ENCODE measurements at places on chromosomes 1 and 21. TPM values are rescaled to one million over a fixed set of nuclear protein-coding genes. Genes with fewer than 3 reads are reported as not detected.

RIMS3 gene
- total RNA-seq: 0.88 TPM

SLC44A3 gene
- 6.3 TPM for total RNA-seq

LCE1B gene
- total RNA-seq: not detected

PYHIN1 gene
- not detected for total RNA-seq

GRCh38 chr1:162135271-162135775, 65.8 kb downstream of the NOS1AP start:
- no peaks in the 10 kb centered on the region for H3K27me3 ChIP-seq
- H3K27ac ChIP-seq: no peak overlapping the region
- H3K4me1 ChIP-seq: peaks cover 20% of the 10 kb centered on the region
- H3K4me3 ChIP-seq: no peak overlapping the region
- H3K36me3 ChIP-seq: no peaks in the 10 kb centered on the region
- DNase-seq: no peak

GRCh38 chr1:58206749-58207148, 339.8 kb downstream of the OMA1 start:
- no peak overlapping the region for H3K27ac ChIP-seq
- no peaks in the 10 kb centered on the region for H3K27me3 ChIP-seq
- no peak for DNase-seq
- H3K4me3 ChIP-seq: no peak overlapping the region
- H3K36me3 ChIP-seq: no peaks in the 10 kb centered on the region

GRCh38 chr1:6271554-6271953, 10.7 kb upstream of the GPR153 start:
- no peak overlapping the region for H3K27ac ChIP-seq
- H3K4me1 ChIP-seq: peaks cover 15% of the 10 kb centered on the region
- H3K27me3 ChIP-seq: no peaks in the 10 kb centered on the region
- H3K4me3 ChIP-seq: no peak overlapping the region
- no peaks in the 10 kb centered on the region for H3K36me3 ChIP-seq
- DNase-seq: no peak

- DNase-seq: no peak
- no peak overlapping the region for H3K4me3 ChIP-seq
- H3K4me1 ChIP-seq: peaks cover 17% of the 10 kb centered on the region
- no peaks in the 10 kb centered on the region for H3K27me3 ChIP-seq
- H3K36me3 ChIP-seq: no peaks in the 10 kb centered on the region
Measured at GRCh38 chr21:27371115-27371974, 404.5 kb upstream of the ADAMTS5 start.

DNA sequence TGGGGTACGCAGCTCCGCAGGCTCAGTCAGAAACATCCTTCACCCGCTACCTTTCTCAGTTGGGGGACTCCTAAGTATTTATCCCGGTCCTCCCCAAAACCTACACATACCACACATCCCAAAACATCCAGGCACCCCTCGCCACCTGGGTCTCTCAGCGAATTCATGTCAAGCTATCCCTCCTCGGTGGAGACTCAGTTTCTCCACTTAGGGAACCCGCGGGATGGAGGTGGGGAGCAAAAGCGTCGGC, 1.3 kb upstream of the ZBTB7B start:
- H3K4me3 ChIP-seq: peak overlapping the region; percentile 90
- peak overlapping the region; percentile 95 for H3K27ac ChIP-seq
- H3K27me3 ChIP-seq: no peaks in the 10 kb centered on the region
- H3K36me3 ChIP-seq: no peaks in the 10 kb centered on the region
- H3K4me1 ChIP-seq: peaks cover 35% of the 10 kb centered on the region
- DNase-seq: no peak

DNA sequence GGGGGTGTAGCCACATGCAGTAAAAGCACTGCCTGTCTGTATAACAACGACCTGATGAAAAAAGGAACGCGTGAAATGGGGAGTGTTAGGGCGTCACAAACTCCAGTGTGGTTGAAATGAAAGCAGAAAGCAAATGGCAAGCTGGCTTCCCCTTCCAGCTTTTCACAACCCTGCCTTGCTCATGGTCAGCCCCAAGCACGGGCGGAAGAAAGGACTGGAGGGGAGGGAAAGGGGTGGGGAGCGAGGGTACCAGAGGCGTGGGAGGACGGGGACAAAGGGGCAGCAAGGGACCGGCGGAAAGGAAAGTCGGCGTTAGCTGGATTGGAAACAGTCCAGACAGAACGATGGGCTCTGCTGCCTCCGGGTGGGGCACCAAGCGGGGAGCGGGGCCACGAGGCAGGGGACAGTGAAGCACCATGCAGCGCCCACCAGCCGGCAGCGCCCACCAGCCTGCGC, 9.6 kb downstream of the VPS26C start:
- H3K4me3 ChIP-seq: peak overlapping the region; percentile 56
- H3K36me3 ChIP-seq: no peaks in the 10 kb centered on the region
- H3K27me3 ChIP-seq: no peaks in the 10 kb centered on the region
- DNase-seq: peak; percentile 13
- H3K27ac ChIP-seq: peak overlapping the region; percentile 50

- no peak overlapping the region for H3K4me3 ChIP-seq
- no peaks in the 10 kb centered on the region for H3K27me3 ChIP-seq
- no peak for DNase-seq
- no peaks in the 10 kb centered on the region for H3K36me3 ChIP-seq
- no peak overlapping the region for H3K27ac ChIP-seq
- peaks cover 22% of the 10 kb centered on the region for H3K4me1 ChIP-seq
Measured at GRCh38 chr1:17585266-17585987, 45.9 kb downstream of the ARHGEF10L start.

GRCh38 chr1:97041026-97041425, 319.4 kb downstream of the PTBP2 start:
- no peaks in the 10 kb centered on the region for H3K4me1 ChIP-seq
- no peak overlapping the region for H3K27ac ChIP-seq
- no peak overlapping the region for H3K4me3 ChIP-seq

DNA sequence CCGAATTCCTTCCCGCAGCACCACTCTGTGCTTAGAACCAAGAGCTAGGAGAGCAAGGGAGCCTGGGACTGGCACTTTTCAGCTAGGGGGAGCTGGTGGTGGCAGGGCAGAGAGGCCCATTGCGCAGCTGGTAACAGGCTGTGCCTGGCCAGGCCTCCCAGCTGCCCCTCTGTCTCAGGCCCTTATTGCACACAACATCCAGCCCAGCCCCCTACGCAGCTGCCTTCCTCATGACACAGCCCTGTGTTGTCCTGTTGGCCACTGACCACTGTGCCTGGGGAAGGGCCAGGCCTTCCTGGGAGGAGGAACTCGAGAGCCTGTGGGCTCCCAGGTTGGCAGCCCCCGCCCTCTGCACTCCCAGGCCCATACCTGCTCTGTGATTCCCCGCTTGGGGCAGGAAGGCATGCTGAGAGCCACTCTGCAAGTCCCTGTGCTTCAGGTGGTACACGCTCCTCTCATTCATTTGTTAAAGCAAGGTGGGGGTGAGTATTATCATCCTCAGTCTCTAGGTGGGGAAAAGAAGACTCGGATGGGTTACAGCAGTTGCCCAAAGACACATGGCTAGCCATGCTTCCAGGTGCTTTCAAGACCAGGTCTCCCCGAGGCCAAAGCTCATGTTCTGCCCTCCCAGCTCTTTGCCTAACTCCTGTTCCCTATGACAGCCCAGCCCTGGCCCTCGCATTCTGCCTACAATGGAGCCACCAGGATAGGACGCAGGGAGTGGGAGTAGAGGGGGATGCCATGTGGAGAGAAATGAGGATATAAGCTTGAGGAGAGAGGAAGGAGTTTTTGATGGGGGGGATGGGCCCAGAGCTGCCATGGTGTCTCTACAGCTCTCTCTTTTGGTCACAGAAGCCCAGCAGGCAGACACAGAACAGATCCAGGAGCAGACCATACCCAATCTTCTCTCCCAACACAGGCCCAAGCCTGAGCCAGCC, 81.8 kb downstream of the TMEM53 start:
- H3K27ac ChIP-seq: no peak overlapping the region
- H3K4me3 ChIP-seq: no peak overlapping the region
- no peaks in the 10 kb centered on the region for H3K36me3 ChIP-seq
- no peaks in the 10 kb centered on the region for H3K4me1 ChIP-seq
- no peaks in the 10 kb centered on the region for H3K27me3 ChIP-seq
- DNase-seq: no peak

DNA sequence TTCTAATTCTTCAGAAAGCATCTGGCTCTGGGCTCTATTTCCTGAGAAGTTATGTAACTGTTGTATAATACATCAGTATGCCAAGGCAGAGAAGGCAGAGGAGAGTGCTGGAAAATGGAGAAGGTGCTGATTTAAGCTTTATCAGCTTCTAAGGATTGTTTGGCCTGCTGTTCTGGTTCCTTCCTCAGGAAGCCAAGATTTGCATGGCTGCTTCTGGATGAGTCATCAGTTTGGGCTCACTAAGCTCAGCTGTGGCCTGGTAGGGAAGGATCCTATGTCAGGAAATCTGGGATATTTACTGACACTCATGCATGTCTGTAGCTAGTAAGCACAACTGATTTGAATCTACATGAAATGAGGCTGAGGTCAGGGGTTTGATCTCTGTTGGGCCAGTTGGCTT, 73.2 kb upstream of the ADGRL4 start:
- peak overlapping the region; percentile 23 for H3K27ac ChIP-seq
- no peak for DNase-seq
- H3K4me1 ChIP-seq: no peaks in the 10 kb centered on the region
- no peaks in the 10 kb centered on the region for H3K36me3 ChIP-seq
- no peak overlapping the region for H3K4me3 ChIP-seq

- H3K4me1 ChIP-seq: peaks cover 18% of the 10 kb centered on the region
- H3K27me3 ChIP-seq: no peaks in the 10 kb centered on the region
- H3K36me3 ChIP-seq: no peaks in the 10 kb centered on the region
- DNase-seq: no peak
- H3K27ac ChIP-seq: no peak overlapping the region
- no peak overlapping the region for H3K4me3 ChIP-seq
Measured at GRCh38 chr1:44689447-44689765, 14.9 kb downstream of the ARMH1 start.

DNA sequence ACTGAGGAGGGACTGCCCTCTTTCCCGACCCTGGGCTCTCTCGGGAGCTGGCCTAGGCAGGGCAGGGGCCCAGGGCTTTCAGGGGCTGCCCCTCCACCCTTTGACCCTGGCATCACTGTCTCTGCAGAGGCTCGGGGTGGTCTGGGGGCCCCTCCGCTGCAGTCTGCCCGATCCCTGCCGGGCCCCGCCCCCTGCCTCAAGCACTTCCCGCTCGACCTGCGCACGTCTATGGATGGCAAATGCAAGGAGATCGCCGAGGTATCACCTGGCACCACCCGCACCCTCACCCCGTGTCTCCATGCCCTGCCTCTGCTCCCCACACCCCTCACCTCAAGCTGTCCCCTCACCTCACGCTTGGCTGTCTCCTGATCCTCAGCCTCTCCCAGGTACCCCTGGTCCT, 5.5 kb downstream of the AMPD2 start:
- no peaks in the 10 kb centered on the region for H3K27me3 ChIP-seq
- H3K36me3 ChIP-seq: peaks cover 31% of the 10 kb centered on the region
- no peak for DNase-seq
- H3K4me1 ChIP-seq: peaks cover 44% of the 10 kb centered on the region
- H3K27ac ChIP-seq: no peak overlapping the region

DNA sequence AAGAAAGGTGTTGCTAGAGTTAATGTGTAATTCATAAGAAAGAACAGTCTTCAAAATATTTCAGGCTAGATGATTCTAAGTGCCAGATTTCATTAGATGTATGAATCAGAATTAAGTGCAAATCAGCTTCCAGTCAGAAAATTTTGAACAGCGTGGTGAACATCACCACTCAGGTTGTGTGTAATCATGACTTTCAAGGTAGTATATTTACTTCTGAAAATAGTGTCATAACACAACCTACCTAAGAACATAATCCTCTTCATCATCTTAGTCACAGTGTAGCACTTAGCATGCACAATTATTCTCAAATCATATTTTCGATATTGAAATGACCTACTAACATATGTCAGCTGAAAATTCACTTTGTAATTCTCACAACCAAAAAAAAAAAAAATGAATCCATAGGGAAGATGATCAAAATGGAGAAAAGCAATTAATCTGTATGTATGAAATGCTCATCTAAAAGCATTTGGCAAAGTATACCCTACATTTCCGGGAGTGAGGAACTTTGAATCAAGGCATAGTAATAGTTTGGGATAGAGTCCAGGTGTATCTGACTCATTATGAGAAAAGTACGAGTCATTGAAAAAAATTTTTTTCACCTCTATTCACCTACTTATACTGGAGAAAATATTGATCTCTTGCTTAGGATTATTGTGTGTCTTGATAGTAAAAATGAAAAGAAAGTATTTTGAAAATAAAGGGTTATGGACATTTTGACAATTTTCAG, 221.8 kb upstream of the CHRM3 start:
- H3K4me1 ChIP-seq: no peaks in the 10 kb centered on the region
- DNase-seq: no peak
- no peaks in the 10 kb centered on the region for H3K27me3 ChIP-seq

DNA sequence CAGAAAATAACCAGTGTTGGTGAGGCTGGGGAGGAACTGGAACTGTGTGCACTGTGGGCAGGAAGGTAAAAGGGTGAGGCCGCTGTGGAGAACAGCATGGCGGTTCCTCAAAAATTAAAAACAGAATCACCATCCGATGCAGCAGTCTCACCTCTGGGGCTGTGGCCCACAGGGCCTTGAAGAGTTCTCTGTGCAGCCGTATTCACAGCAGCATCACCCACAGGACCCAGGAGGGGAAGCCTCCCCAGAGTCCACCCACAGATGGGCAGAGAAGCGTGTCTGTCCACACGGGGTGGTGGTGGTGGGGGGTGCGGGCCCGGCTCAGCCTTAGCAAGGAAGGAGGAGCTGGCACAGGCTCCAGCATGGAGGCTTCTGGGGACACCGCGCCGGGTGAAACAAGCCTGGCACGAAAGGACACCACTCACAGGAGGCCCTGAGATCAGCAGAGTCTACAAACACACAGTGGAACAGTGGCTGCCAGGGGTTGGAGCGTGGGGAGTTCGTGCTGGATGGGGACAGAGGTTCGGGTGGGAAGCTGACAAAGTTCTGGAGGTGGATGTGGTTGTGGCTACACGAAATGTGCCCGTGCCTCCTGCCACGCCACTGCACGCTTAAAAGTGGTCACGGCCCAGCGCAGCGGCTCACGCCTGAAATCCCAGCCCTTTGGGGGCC, 11.5 kb downstream of the MORN1 start:
- DNase-seq: no peak
- no peaks in the 10 kb centered on the region for H3K36me3 ChIP-seq
- no peaks in the 10 kb centered on the region for H3K27me3 ChIP-seq
- H3K4me1 ChIP-seq: peaks cover 7% of the 10 kb centered on the region
- H3K27ac ChIP-seq: no peak overlapping the region
- no peak overlapping the region for H3K4me3 ChIP-seq

DNA sequence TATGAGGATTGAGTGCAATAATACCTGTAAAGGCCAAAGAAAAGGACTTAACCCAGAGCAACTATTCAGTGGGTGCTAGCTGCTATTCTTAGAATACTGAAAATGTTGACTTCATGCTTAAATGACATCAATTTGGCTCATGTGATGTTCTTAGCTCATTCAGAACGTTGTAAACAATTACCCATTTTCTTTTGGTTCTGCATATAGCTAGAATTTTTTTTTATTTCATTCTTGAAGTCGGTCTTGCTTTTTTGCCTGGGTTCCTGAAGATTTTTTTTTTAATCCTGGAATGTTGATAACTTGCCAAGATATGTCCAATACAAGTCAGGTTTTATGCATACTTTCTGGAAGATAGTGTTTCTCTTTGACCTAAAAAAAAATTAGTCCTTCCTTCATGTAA, 772.0 kb downstream of the LTN1 start:
- no peaks in the 10 kb centered on the region for H3K36me3 ChIP-seq
- H3K4me3 ChIP-seq: no peak overlapping the region
- no peak overlapping the region for H3K27ac ChIP-seq
- no peaks in the 10 kb centered on the region for H3K27me3 ChIP-seq
- DNase-seq: no peak

All from heart left ventricle (tissue), 16 donors.